H7 (cell line): ENCODE measurements at places on chromosomes 11 and 22.
A peak's percentile ranks its signal among the peaks of the same experiment; 100 is the strongest.

- DNase-seq = no peak
These were observed 18.8 kb upstream of the INCENP start for GRCh38 chr11:62104816-62105653.

DNA sequence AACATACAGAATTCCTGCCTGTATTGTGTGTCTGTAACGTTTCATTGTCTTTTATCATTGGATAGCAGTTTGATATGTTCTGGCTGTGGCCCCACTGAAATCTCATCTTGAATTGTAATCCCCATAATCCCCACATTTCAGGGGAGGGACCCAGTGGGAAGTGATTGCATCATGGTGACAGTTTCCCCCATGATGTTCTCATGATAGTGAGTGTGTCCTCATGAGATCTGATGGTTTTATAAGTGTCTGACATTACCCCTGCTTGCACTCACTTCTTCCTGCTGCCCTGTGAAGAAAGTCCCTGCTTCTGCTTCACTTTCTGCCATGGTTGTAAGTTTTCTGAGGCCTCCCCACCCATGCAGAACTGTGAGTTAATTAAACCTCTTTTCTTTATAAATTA lies 19.6 kb upstream of the MTMR2 start:
- no peak for DNase-seq

DNA sequence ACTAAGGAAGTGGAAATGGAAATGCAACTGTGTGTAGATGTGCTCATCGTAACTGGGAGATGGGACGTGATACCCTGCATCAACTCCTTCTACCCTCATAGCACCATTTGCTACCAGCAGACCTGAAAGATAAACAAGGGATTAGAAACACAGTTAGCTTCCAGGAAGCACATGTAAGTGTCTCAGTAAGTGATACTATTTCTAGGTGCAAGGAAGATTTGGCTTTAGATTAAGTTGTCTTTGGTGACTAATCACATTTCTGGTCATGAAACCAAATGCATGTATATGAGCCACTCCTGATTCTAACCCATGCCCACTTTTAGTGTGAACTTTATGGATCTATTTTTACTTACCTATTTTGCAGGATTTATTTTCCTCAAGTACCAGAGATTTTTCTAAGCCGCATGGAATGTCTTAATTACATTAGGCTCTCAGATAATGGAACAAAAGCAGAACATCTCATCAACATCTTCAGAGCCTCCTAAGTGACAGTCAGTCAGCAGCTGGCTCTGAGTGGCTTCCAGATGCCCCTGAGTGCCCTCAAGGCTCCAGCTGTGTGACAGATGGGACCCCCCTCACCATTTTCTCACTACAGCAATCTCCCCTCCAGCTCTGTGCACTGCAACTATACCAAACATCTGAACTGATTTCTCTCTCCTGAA lies 21.2 kb downstream of the SLC5A12 start:
- no peak for DNase-seq

DNA sequence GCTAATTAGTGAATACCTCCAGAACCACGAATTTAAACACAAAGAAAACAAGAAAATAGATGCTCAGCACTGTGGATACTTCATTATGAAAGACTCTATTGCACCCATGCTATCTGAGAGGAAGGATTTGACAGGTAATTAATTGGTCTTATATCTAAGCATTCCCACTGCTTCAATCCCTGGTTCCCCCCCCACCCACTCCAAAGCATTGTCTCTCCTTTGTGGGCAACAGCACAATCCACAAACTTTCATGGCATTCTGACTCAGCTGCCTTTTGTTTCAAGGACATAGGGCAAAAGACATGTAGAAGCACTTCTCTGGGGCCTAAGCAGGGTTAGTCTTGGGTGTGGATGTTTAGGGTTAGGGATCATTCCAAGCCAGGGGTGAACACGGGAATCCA lies 551.4 kb downstream of the BUD13 start:
- no peak for DNase-seq

DNA sequence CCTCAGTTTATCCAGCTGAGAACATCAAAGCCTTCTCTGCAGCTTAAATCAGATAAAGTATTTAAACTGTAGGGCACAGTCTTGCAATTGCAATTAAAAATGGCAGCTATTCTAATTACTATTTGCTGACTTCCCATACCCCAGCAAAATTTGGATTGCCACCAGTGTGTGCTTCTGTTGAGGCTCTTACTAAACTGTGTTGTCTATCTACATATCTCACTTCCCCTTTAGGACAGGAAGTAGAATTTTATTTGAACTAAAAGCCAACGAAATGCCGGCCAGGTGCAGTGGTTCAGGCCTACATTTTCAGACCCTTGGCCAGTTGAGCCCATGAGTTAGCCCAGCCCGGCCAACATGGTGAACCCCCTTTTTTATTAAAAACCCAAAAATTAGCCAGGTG lies 7.1 kb downstream of the SAA4 start:
- DNase-seq = no peak

GRCh38 chr11:232783-233565 lies 3.2 kb downstream of the SIRT3 start:
- DNase-seq = peak; percentile 17

DNA sequence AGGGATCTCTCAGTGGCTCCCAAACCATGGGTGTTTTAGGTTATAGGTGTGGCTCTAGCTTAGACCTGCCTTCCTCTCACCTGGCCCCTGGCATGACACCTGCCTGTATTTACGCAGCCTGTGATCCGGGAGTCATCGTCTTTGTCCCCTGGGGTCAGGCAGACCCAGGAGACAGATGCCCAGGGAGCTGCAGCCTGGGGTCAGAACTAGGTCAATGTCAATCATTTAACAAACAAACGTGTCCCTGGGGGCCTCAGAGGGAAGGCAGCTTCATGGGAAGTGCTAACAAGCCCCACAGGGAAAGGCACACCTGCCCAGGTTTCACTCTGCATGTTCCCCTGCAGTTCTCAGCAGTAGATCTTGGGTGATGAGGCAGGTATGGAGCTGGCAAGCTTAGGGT lies 12.0 kb downstream of the BACE1-AS start:
- DNase-seq = no peak

GRCh38 chr11:121394785-121395184 lies 57.3 kb upstream of the SORL1 start:
- no peak for DNase-seq

- no peak for DNase-seq
These were observed 58.4 kb downstream of the JRKL start for GRCh38 chr11:96448225-96448624.

- DNase-seq = no peak
These were observed 23.0 kb downstream of the MOGAT2 start for GRCh38 chr11:75740681-75741080.

- no peak for DNase-seq
These were observed 408.2 kb upstream of the CCDC90B start for GRCh38 chr11:83694191-83694910.

- DNase-seq = no peak
These were observed 9.7 kb upstream of the MICAL3 start for GRCh38 chr22:18034076-18034475.

GRCh38 chr11:6556139-6556949 lies 47.1 kb downstream of the RRP8 start:
- DNase-seq = peak; percentile 5

- DNase-seq = peak; percentile 52
These were observed 2.8 kb downstream of the MADD start for GRCh38 chr11:47272706-47273105.

- no peak for DNase-seq
These were observed 5.4 kb downstream of the TRABD start for GRCh38 chr22:50190941-50191741.

- no peak for DNase-seq
These were observed 3.8 kb upstream of the MPPED1 start for GRCh38 chr22:43408009-43408408.

- no peak for DNase-seq
These were observed 58.5 kb upstream of the TIMP3 start for GRCh38 chr22:32743046-32743445.

DNA sequence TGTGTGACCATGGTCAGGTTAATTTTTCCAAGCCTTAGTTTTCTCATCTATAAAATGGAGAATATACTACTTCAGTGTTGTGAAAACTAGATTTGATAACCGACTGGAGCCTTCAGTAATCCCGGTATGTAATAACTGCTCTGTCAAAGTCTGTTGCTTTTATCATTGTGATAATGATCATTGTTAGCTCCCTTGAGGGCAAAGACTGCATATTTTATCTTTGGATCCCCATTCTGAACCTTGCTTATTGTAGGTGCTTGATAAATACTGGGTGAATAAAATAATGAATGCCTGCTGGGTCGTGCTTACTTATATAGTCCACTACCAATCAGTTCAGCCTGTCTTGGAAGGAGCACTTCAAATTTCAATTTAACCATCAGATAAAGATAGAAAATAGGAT lies 105.3 kb downstream of the ARFGAP2 start:
- DNase-seq = no peak

- no peak for DNase-seq
These were observed 13.5 kb downstream of the KIAA1671 start for GRCh38 chr22:24965822-24966626.

DNA sequence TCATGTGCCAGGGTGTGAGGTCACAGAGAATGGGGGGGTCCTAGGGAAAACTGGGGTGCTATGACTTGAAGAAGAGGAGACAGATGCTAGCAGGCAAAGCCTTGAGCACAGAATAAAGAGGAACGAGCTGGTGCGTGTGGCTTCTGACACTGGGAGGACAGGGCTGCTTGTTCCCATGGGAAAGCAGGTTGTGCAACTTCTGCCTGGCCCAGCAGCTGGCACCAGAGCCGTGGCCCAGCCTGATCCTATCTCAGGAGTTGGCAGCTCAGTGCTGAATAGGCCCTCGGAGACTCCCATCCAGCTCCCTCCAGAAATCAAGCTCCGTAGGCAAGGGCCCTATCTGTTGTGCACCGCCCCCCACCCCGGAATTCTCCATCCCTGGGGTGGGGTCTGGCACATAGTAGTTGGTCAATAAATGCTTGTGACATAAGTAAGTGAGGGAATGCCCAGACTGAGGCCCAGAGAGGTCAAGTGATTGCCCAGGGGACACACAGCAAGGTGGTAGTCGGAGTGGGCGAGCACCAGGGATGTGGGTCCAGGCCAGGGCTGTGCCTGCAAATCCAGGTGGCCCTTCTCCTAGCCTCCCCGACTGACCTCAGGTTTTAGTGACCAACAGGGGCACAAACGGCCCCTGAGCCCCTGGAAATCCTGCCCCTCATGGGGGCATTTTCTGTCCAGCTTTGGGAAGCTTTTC lies 19.5 kb upstream of the FADD start:
- no peak for DNase-seq

DNA sequence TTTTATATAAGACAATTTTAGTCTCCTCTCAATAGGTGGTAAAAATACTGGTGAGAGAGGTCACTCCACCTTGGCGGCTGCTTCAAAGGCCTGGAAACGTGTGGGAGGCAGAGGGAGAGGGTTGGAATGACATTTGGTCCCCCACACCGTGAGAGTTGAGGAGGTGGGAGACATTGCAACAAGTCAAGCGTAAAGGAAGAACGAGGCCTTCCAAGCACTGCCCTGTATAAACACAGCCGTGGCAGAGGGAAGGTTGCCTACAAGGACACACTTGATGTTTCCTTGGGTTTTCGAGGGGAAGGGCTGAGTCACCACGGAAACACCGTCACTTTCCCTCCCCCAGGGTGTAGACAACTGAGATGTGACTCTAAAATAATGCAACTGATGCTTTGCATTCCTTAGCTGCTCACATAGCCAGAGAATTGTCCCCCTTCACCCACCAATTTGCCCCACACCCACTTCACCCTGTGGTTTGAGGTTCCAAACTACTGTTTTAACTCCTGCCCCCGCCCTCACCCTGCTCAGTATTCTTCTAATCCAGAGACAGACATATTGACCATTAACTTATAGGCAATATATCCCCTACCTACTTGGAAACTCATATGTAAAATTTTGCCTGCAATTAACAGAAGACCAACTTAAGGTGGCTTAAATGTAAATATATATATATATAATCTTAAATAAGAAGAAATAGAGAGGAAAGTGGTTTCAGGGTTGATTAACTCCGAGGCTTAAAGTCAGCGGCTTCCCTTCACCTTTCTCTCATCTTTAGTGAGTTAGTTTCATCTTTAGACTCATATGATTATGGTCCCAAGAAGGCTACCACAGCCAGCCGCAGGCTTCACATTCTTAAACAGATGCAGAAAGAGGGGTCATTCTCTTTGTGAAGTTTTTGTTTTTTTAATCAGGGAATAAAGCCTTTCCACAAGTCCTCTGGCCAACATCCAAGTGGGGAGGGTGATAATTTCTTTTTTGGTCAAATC lies 54.1 kb upstream of the BDNF start:
- no peak for DNase-seq

- no peak for DNase-seq
These were observed 5.2 kb upstream of the ZC3H12C start for GRCh38 chr11:110087812-110088534.

GRCh38 chr22:24209687-24210086 lies 28.4 kb downstream of the SUSD2 start:
- no peak for DNase-seq

DNA sequence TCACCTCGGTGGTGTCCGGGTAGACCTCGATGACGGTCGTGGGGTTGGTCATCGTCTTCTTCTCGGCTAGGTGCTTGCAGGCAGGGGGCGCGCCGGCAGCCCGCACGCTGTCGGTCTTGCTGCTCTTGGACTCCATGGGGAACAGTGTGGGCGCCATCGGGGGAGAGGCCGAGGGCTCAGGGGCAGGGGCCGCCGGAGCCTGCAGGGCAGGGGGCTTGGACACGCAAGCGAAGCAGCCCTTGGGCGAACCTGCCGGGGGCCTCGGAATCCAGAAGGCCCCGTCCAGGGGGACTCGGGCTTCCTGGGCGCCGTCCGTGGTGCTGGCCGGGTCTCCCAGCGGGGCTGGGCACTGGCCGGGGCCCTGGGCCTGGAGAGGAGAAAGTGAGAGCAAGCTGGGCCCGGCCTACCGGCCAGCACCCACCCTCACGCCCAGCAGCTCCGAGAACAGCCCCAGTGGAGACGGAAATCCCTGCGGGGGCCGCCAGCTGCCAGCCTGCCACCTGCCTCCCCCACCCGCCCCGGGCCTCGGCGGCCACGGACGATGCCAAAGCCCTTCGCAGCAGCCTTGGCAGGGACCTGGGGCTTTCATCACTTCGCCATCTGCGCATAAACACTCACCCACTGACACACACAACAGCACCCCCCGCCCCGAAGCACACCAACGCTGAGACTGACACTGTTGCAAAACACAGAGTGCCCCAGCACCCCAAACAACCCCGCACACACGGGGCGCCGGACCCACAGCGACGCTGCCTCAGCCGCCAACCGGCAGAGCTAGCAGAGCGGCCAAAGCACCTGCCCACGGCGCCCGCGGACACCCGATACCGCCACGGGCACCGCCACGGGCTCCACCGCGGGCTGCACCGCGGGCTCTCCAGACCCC lies 2.4 kb downstream of the IFITM10 start:
- peak; percentile 84 for DNase-seq

- DNase-seq = no peak
These were observed 145.9 kb downstream of the MAML2 start for GRCh38 chr11:96197103-96197502.

- DNase-seq = peak; percentile 98
These were observed at the start of gene THAP7 for GRCh38 chr22:21001601-21002325. TSS of gene THAP7 (minus strand) at chr22:21002118. CDS start at chr22:21001911, 207 bp downstream.

GRCh38 chr22:41781507-41781906 lies 19.0 kb upstream of the CCDC134 start:
- DNase-seq = no peak
